ENCODE measurements at places on chromosomes 5 and 9. TPM values are rescaled to one million over a fixed set of nuclear protein-coding genes. Genes with fewer than 3 reads are reported as not detected.

GRCh38 chr5:150106674-150107426, 20.5 kb upstream of the CSF1R start:
- DNase-seq, result no peak

DNA sequence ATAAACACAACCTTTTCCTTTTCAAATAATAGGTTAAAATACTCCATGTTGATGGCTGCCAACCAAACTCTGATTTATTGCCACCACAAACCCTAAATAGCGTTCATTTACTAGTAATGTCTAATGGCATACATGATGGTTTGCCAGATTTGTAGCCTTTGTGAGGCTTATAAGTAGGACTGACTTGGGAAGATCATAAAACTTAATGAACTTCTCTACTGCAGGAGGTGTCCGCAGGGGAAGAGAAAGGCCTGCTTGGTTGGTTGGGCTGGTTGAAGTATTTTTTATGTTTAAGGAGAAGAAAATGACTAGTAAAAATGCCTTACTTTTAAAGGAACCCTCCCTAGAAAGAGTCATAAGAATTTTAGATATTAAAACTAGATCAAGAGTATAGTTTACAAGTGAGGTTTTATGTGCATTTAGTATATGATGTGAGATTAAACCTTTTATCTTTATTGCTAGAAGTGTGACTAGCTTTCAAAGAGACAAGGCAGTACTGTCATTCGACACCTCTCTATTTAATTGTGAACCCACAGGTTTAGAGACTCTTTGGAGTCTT, 5.0 kb downstream of the PBX3 start:
- DNase-seq, result no peak

DNA sequence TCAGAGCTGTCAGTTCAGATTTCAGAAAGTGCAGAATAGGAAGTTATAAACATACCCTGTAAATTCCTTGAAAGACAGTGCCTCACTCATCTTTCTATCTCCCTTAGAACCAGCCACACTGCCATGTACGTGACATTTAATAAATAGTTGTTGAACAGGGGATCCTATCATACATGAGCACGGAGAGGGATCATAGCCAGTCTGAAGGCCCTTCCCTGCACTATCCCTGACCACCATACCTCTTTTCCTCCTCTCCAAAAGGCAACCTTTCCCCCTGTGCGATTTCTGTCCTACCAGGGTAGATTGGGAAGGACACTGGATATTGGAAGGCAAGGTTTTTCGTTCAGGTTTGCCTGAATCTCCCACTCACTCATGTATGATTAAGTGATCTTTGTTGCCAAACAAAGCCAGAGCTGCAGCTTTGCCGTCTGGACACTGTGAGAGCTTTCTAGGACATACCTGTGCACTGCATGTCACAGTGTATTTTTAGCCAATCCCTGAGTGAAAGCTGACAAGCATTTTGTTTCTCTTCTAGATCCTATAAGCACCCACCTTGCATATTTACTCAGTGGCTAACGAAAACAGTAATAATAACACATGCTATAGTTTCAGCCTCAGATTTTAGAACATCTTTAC, 986.5 kb upstream of the WWC1 start:
- DNase-seq, result no peak

- DNase-seq, result no peak
Observed at GRCh38 chr5:989961-990530, 18.6 kb upstream of the NKD2 start.

- DNase-seq, result no peak
Observed at GRCh38 chr5:77953374-77953773, 177.2 kb upstream of the TBCA start.

- DNase-seq, result no peak
Observed at GRCh38 chr9:128296340-128297220, 20.5 kb downstream of the SWI5 start.

- no peak for DNase-seq
Observed at GRCh38 chr9:130846487-130847305, 11.6 kb downstream of the ABL1 start.

DNA sequence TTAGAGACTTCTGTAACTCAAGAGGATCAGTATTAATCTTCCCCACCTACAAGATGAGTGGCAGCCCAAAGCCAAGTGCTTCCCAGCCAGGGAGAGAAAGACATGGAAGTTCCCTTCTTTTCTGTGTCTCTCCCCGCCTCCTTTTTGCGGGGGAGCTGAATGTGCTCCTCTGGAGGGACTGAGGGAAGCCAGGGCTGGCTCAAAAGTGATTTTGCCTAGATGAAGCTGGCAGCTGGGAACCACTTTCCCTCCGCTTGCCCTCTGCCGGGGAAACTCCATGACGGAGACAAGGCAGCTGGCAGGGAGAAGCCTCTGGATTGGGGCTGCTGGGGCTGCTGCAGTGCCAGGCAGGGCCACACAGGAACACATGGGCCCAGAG, 24.4 kb downstream of the EGR1 start:
- no peak for DNase-seq

DNA sequence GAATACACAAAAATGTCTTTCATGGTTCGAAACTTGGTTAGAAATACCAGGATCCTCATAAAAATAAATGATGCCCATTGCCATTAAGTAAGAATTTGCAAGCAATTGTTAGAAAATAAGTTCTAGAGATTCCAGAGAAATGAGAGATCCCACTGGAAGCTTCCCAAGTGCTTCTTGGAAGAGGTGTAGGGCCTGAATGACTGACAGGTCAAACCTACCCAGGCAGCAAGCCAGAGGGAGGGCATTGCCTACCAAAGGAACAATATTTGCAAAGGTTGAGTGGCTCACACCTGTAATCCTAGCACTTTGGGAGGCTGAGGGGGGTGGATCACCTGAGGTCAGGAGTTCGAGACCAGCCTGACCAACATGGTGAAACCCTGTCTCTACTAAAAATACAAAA, 777.0 kb upstream of the WWC1 start:
- no peak for DNase-seq

DNA sequence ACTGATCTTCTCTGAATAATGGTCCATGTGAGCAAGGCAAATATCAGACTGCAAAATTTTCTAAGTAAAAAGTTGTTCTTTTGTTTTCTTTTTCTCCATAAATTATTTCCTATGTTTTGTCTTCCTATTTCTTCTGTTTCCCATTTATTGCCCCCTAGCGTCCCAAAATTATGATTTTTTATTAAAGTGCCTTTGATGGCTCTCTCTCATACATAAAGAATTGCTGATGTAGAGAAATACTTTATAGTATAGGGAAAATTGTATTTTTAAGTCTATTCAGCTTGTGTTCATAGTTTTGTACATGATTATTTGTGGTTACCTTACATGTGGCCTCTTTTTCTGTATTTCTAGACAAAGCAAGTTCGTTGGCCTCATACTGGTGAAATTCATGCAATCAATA, 1031.2 kb downstream of the EFNA5 start:
- DNase-seq, result no peak

DNA sequence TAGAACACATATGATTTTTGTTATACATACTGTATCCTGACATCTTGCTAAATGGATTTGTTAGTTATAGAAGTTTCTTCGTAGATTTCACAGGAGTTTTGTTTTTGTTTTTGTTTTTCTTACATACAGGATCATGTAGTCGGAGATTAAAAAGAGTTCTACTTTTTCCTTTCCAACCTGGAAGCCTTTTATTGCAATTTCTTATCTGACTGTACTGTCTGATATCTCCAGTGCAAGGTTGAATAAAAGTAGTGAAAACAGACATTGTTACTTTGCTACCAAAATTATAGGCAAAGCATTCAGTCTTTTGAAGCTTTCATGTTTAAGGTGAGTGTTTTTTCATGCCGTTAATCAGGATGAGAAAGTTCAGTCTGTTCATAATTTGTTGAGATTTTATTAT, 117.4 kb upstream of the PRSS3 start:
- DNase-seq, result no peak

DNA sequence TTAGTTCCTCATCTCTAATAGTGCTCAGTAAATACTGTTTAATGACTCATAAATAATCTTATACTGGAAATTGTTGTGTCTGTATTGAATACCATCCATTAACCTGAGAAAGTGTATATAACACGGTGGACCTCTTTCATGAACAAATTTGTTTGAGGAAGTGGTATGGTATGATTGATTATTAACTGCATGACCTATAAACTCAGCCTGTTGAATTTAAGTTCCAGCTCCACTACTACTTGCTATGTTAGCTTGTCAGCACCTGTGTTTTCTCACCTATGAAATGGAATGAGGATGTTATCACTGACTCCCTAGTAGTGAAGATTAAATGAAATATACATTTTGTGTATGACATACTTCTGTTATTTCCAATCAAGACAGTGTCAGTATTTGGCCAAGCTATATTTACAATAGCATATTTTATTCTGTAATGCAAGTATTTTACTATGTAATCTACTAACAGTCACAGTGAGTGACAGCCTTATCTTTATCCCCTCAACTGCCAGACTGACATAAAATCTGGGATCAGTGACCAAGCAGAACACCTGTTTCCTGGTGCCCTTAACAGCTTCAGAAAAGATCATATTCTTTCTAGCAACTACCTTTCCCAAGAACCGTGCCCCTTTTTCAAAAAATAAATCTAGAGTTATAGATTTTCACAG, 77.3 kb upstream of the ITGA1 start:
- DNase-seq, result no peak

BICD2 gene
- polyA plus RNA-seq, result 26.8 TPM

LCN9 gene
- not detected for polyA plus RNA-seq

ANKRD20A1 gene
- 1.9 TPM for polyA plus RNA-seq

IFNA8 gene
- polyA plus RNA-seq, result not detected

GAPT gene
- 5.7 TPM for polyA plus RNA-seq

PCDHGC4 gene
- not detected for polyA plus RNA-seq

SLC35A4 gene
- 131 TPM for polyA plus RNA-seq

All from immature natural killer cell (primary cell).